ENCODE measurements at places on chromosomes 3 and 15.

GRCh38 chr3:110727056-110727455 is 344.6 kb upstream of the NECTIN3 start:
- DNase-seq, result no peak

DNA sequence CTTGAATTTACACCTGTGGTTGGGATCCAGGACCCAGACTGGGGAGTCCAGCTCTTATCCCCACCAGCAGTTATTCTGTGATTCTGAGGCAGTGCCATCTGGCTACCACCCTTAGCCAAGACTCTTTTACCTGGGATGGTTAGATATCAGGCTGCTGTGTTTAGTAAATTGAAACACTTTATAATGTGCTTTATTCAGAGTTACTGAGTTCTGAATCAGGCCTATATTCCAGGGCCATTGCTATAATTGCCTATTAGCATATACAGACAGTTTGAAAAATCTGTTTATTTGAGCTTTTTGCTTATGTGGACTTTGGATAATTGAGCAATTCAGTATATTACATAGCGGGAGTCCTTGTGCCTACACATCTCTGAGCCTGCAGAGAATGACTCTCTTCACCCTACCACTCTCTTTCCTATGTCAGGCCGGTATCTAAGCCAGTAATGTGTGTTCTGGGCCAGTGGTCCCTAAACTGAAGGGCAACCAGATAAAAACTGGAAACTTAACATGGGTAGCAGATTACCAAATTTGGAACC is 45.4 kb upstream of the TRAK1 start:
- DNase-seq, result no peak

GRCh38 chr3:17935222-17935621 is 192.8 kb upstream of the TBC1D5 start:
- no peak for DNase-seq

DNA sequence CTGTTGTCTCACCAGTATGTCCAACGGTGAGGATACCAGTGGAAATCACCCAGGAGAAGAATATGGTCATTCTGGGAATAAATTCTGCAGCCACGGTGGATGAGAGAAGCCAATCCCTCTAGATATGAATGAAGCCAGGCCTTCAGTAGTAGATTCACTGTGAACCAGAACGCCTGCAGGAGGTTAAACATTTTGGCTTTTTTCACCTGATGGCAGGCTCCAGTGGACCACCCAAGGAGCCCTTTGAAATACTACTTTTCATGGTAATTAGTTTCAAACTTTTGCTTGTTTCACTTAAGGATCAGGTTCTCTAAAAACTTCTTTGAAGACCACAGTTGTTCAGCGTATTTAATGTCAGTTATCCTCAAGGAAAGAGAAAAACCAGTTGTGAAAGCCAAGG is 353.4 kb downstream of the RORA start:
- DNase-seq, result no peak

- DNase-seq, result no peak
Observed at GRCh38 chr3:183378951-183379350, 49.5 kb downstream of the MCF2L2 start.

DNA sequence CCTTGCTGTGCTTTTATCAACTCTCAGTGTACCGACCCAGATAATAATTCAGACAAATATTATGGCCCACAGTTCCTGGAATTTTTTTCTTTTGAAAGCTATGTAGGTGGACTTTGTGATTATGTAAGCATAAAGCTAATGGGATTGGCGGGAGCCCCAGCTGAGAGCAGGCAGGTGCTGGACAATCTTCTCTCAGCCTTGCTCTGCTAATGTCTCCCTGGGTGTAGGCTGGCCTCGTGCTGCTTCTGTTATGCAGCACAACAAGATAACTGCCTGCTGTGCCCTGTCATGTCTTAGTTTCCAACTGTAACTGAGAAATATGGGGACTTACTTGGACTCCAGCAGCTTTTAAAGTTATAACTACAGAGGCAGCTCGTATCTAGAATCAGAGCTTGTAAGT is 415.0 kb downstream of the PDCD6IP start:
- DNase-seq, result no peak

DNA sequence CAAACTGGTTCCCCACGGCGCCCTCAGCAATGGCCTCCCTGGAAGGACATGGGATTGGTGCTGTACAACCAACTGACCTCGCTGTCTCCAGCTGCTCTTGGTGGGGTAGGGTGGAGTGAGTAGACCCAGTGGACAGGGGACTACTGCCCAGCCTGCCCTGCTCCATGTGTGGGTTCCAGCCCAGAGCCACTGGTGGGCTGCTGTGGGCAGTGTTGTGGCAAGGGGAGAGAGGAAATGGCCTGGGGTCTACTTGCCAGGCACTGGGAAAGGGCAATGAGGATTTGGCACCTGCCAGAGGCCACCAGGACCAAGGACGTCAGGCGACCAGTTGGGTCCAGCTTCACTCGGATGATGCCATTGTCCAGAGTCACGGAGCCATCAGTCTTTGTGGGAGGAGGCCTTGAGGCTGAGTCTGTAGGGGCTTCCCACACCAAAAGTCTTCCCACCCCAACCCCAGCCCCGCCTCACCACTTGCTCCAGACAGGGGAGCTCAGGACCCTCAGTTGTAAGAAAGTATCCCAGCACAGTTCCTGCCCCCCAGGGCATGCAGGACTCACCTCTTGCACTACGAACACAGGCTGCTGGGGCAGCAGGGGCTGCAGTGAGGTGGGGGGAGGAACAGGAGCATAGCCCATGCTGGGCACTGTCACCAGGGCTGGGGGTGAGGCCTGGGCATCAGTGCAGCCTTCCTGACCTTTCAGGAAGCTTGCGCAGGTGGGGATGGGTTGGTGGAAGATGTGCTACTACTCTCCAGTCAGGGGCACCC is 9.5 kb downstream of the MAN2C1 start:
- no peak for DNase-seq

GRCh38 chr3:29972320-29972993 is 633.9 kb upstream of the TGFBR2 start:
- DNase-seq, result no peak

DNA sequence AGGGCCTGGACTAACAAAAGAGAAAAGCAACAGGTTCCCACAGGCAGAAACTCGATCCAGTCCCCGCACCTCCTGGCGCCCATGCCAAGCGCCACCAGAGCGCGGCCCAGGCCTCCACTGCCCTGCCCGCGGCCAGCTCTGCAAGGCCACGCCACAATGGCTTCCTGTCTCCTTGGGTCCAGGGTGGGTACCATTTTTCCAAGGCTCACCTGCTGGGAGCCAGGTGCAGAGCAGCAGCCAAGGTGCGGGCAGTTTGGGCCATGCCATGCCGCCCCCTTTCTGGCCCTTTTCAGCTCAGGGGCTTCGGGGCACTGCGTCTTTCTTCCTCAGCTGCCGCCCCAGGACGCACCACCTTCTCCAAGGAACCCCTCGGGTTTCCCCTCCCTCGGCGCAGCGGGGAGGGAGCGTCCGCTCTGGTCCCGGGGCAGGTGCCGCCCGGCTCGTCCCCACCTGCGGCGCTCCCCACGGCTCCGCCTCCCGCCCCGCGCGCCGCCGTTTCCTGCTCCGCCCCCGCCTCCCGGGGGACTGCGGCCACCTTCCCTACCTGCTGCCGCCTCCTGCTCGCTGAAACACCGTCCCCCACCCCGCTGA is at the start of gene ILDR1:
Gene ILDR1 (minus strand): TSS at position 437 of the 591 bp plus-strand sequence. CDS start 170 bp downstream, at position 267.
- DNase-seq, result no peak

DNA sequence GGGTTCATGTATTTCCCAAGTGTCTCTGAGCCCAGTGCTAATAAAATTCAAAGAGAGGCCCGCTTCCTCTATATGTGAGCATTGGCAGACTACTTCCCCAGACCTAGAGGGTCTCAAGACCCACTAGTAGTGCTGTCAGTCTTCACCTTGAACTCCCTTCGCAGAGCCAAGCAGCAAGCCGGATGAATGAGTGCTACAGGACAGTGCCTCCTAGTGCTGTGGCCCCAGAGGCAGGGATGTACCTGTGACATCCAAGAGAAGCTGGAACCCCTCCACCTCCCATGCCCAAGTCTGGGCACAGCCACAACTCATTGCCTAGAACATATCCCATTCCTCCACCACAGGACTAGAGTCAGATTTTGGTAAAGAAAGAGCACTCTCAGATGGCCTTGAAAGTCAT is 37.2 kb upstream of the MASP1 start:
- DNase-seq, result no peak

- no peak for DNase-seq
Observed at GRCh38 chr3:35616346-35616745, 23.0 kb upstream of the ARPP21 start.

DNA sequence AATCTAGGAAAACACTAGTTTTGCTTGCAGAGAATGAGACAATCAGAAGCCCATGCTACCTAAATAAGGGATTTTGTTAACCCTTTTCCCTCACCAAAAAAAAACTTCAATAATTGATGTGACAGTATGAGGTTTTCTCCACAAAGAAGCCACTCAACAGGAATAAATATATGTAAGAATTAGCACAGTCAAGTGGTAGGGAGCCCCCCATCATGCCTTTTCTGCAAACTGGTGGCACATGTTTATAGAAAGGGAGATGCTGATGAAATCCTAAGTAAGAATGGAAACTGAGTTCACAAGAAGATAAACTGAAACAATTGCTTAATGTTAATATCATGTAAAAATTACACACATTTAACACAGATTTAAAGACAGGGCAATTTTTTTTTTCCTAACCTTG is 51.0 kb downstream of the PHC3 start:
- DNase-seq, result no peak

GRCh38 chr15:58544756-58545155 is 113.0 kb downstream of the LIPC start:
- no peak for DNase-seq

DNA sequence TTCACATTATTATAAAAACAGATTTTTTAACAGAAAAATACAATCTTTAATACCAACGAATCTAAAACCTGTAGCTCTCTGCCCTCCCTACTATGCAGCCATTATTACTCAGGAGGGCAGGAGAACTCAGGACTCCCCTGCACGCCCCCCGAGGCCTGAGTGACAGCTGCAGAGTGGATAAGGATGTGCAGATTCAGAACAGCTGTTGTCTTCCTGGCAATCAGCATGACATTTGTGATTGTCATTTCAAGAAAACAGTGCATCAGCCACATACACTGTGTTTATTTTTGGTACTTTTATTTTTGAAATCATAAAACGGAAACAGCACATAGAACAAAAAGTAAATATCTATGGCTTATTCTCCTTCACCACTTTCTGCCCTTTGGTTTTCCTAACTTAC is 450.8 kb downstream of the OCA2 start:
- no peak for DNase-seq

GRCh38 chr3:104257486-104257885 is 1109.2 kb upstream of the ALCAM start:
- DNase-seq, result no peak

GRCh38 chr3:170868577-170869238 is 1.3 kb downstream of the RPL22L1 start:
- no peak for DNase-seq

DNA sequence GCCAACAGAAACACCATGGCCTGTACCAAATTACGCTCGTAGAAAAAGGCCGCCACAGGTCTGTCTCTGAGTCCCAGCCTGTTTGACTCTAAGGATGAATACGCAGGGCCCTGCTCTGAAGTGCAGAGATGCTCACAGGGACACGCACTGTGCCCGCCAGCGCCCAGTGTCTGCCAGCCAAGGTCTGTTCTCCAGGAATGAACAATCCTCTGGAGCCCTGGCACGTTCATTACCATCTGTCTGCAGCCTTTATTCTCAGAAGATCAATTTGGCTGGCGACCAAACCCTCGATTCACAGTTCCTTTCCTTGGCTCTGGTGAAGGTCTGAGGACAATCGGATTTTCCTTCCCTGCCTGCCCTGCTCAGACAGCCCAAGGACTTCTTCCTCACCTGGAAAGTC is 66.3 kb downstream of the NIPA2 start:
- DNase-seq, result no peak

DNA sequence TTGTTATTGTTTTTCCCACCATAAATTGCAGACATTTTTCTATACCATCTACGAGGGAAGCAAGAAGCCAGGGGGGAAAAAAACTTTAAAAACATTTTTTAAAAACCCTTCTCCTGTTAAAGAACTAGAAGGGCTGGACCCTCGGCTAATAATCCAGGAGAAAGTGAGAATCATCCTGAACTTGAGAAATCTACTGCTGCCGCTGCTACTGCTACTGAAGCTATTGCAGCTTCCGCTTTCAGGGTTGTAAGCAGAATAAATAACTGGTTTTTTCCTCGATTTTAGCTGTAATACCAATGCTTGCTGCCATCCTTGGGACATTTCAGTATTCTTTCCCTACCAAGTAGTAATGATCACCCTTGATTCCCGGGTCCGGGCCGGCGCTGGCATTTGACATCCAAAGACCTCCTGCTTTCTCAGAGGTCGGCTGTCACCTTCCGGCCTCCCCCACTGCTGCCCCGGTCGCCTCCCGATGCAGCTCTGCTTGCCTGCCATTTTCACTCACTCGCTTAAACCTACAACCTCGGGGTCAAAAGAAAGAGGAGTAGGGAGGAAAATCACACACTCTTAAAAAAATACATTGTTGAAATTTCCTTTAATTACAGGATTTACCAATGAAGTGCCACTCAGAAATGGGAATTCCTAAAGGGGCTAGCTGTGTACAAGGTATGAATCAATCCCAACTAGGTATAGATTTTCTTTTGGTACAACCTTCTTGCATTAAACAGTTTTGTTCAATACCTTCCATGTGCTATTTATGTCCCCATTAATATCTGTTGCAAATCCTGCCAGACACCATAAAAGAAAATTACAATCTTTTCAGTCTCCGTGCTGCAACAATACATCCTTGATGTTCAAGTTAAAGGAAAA is 674 bp upstream of the MECOM start:
- peak; percentile 29 for DNase-seq

DNA sequence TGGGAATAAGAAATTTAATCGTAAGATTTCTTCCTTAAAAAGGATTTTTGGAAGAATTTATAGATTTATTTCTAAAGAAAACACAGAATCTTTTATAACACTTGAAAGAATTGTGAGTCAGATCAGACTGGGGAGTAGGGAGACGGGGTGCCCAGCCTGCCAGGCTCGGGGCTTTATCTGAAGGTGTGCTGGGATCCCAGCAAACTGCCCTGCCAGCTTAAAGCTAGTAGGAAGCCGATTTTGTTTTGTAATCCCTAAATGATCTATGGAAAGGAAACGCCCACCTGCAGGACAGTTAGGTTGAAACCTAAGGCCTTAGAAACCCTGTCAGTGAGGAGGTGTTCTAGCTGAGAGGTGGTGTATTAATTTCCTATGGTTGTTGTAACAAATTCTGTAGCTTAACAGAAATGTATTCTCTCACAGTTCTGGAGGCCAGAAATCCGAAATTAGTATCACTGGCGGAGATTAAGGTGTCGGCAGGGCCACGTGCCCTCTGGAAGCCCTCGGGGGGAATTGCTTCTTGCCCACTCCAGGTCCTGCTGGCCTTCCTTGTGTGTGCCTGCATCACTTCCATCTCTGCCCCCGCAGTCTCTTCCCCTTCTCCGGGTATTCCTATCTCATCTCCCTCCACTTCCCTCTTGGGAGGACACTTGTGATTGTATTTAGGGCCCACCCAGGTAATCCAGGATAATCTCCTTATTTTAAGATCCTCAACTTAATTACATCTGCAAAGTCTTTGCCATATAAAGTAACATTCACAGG is 19.3 kb upstream of the RAB6B start:
- DNase-seq, result no peak

DNA sequence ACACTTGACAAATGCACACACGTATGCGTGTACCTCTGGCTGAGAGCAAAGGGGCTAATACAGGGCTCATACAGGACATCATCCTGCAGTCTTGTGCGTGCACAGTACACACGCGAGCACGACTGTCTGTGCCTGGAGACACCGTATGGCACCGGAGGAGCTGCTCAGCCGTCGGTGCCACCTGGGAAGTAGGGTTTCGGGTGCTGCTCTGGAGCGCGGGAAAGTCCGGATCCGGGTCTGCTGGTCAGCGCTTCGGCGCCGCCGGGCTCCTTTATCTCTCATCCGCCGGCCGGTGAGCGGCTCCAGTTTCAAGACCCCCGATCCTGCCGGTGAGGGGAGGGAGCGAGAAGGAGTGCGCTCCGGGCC is 9.3 kb downstream of the FOXL2 start:
- no peak for DNase-seq

GRCh38 chr3:13280811-13281506 is 139.2 kb downstream of the NUP210 start:
- DNase-seq, result peak; percentile 46

Measured in Kasumi-1 (cell line).